ENCODE measurements at places on chromosomes 16 and 17.
A peak's percentile ranks its signal among the peaks of the same experiment; 100 is the strongest.

DNA sequence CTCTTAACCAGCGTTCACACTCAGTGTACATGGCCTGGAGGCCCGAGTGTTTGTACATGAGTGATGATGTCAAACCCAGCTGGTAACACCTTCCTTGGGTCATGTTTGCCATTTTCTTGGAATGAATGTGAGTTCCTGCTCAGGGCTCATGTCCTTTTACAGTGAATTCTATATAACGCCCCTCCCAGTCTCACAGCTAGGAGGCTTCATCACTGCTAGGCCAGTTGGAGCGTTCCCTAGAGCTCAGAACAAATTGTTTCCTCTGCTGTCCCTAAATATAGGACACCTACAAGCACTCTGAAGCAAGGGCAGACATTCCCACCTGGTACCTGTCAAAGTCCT is 5.5 kb downstream of the TIMM22 start:
- DNase-seq: no peak

GRCh38 chr17:21124086-21124485 is 2.7 kb upstream of the DHRS7B start:
- DNase-seq: no peak

DNA sequence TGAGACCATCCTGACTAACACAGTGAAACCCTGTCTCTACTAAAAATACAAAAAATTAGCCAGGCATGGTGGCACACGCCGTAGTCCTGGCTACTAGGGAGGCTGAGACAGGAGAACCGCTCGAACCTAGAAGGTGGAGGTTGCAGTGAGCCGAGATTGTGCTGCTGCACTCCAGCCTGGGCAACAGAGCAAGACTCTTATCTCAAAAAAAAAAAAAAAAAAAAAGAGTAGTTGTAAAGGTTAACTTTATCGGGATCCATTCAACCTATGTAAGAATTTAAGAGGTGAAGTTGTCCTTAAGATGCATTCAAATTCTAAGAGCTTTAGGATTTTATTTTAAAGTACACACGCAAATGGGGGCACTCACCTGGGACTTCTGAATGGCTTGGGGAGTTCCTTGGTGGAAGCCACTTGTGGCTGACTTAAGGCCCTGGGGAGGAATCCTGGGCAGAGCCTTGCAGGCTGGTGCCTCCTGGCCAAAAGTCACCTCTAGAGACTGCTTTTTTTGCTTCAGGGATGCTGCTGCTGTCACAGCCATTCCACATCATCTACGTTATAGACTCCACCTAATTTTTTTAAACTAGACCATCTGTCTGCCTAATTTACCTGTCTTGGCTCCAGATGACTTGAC is 3.3 kb downstream of the CTCF start:
- no peak for DNase-seq

- no peak for DNase-seq
Measured at GRCh38 chr16:87171723-87172122, 145.5 kb downstream of the C16orf95 start.

DNA sequence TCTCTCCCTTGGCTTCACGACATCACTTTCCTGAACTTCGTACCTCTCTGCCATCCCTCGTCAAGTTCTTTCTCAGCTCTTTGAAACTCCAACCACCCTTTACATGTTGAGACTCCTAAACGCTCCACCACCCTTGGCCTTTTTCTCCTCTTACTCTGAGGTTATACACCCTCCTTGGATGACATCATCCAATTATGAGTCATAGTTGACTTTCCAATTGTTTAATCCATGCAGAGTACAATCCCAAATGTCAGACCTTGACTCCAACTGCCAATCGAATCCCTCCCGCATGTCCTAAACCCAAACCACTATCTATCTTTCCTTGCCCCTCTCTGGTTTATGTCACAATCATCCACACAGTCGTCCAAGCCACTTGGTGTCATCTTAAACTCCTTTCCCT is 18.4 kb upstream of the C16orf82 start:
- DNase-seq: no peak

GRCh38 chr16:23578101-23578830 is 17.9 kb downstream of the NDUFAB1 start:
- no peak for DNase-seq

DNA sequence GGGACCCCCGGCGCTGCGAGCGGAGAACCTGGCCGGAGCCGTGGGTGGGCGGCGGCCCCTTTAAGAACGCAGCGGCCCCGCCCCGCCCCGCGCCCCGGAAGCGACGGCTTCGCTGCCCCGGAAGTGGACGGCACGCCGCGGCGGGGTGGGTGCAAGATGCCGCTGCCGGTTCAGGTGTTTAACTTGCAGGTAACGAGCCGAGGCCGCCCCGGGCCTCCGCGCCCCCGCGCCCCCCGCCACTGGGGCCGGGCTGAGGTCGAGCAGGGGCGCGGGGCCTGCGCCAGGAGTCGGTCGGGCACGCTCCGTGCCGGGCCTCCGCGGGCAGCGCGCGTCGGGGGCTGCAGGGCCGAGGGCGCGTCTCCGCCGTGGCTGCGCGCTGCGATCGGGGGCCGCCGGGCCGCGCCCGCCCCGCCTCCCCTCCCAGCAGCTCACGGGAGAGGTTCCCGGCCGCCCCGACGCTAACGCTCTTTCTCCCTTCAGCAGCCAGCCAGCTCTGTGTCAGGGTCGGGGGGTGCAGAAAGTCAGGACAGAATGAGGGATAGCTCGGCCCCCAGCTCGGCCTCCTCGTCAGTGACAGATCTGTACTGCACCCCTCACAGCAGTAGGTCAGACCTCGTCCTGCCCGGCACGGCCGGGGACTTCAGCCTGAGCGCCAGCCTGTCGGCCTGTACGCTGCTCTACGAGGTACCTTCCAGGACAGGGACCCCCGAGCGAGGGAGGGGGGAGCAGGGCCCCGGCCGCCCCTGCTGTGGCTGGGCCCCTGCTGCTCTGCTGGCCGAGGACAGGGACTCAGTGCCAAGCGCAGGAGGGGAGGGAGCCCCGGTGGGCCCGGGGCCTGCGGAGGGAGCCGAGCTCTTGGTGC is at the start of the genes GPS1 and RFNG:
Gene GPS1, plus strand, starts transcription at position 123 of the 862 bp plus-strand sequence. Its CDS starts 34 bp downstream, at position 157.
Gene RFNG, minus strand, starts transcription at position 36 of the 862 bp plus-strand sequence. CDS start 45 bp downstream, outside the sequence.
- DNase-seq: peak; percentile 90

DNA sequence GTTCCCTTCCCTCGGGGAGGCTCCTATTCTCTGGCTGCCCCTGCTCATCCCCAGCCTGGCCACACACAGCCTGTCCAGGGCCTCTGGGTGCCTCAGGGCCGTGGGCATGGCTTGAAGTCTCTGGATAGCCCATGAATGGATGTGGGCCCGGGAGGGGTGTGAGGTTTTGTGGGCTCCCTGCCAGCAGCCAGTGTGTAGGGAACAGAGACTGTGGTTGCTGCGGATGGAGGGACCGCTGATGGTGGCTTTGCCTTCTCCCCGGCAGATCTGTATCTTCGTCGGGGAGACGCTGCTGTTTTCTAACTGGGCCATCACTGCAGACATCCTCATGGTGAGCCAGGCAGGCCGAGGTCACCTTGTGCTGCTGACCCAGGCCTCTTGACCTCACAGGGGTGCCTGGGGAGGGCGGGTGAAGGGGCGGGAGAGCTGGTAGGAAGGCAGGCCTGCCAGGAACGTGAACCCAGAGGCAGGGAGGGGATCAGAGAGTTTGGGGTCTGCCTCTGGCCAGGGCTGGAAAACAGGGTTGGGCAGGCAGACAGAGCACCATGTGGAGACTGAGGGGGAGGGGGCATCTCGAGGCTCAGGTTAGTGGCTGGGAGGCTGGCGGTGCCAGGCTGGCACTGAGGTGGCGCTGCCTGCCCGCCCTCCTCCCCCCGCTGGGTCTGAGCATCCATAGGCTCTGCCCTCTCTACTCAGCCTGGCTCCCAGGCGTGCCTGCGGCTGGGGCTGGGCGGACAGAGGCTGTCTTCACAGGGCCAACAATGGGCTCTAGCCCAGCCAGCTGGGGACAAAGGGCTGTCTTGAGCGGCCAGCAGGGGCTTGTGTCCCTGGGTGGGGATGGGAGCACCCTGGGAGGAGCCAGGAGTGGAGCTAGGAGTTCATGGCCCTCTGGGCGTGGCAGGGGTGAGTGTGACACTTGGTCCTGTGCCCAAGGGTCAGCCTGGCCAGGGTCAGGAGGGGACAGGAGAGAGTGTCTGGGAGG is 21.4 kb downstream of the MYBBP1A start:
- no peak for DNase-seq

GRCh38 chr17:17572010-17572785 is 19.3 kb downstream of the PEMT start:
- no peak for DNase-seq

DNA sequence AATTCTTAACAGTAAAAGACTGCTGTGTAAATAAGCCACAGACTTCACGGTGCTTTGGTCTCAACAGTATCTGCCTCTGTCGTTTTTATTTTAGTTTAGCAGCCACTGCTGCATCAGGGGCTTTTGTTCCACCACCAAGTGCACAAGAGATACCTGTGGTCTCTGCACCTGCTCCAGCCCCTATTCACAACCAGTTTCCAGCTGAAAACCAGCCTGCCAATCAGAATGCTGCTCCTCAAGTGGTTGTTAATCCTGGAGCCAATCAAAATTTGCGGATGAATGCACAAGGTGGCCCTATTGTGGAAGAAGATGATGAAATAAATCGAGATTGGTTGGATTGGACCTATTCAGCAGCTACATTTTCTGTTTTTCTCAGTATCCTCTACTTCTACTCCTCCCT is 7.9 kb downstream of the HERPUD1 start:
- DNase-seq: no peak

DNA sequence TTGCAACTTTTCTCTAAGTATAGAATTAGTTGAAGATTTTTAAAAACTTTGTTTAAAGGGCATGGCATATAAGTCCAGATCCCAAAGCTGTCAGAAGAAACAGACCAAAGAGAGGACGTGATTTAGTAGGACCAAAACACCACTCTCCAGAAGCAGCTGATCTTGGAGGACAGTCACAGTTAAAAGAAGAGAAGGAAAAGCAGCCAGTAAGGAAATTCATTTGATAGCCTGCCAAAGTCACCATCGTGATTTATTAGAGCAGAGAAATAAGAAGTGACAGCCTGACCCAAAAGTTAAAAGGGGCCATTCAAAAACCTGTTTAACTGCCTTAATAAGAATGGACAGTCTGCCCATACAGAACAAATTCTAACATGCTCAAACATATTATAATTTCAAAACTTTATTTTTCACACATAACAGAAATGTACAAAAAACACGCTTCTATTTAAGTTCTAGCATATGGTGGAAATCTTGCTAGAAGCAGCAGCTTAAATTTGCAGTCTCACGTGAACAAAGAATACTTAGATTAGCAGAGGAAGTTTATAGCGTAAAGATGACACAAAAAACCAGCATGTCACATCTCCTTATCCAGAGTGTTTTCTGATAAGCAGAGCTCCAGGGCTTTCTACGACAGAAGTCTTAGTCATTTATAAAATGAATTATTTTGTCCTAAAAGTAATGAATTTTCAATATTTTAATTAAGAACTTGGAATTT is 37.2 kb downstream of the TXNDC11 start:
- no peak for DNase-seq

DNA sequence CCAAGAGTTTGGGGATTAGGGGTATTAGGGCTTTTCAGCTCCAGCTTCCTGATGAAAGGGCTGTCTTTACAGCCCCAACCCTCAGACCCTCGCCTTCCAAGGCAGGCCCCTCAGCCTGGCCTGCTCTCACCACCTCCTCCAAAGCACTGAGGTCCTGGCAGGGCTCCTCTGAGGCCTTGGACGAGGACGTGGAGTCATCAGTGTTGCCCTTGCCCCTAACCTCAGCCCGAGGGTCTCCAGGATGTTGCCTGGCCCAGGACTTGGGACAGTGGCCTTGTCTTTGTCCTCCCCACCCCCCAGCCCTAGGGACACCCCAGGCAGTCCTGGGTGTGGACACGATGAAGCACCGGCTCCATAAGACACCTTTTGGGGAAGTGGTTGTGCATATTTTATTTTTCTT is 28.2 kb downstream of the B9D1 start:
- no peak for DNase-seq

DNA sequence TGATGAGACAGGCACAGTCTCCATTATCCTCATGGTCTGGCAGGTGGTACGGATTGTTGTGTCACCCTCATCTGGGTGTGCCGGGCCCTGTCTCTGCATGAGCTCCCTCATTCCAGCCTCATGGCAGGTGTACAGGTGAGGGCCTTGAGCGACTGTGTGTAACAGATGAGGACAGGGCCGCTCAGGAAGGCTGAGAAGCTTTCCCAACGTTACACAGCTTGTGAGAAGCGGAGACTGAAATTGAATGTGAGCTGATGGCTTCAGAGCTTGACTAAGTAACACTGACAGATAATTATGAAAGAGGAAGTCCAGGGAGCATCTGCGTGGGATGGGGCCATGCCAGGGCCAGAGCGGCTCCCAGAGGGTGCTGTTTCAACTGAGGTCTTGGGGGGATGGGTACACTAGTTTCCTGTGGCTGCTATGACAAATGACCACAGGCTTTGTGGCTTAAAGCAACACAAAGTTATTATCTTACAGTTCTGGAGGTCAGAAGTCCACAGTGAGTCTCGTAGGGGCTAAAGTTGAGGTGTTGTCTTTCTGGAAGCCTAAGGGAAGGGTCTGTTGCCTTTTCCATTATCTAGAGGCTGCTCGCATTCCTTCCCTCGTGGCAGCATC is 36.7 kb downstream of the CMIP start:
- peak; percentile 85 for DNase-seq

GRCh38 chr16:65725156-65725845 is 603.4 kb upstream of the CDH11 start:
- DNase-seq: no peak
